Bone marrow (tissue), 2 donors: ENCODE measurements at places on chromosomes 7 and 10.

DNA sequence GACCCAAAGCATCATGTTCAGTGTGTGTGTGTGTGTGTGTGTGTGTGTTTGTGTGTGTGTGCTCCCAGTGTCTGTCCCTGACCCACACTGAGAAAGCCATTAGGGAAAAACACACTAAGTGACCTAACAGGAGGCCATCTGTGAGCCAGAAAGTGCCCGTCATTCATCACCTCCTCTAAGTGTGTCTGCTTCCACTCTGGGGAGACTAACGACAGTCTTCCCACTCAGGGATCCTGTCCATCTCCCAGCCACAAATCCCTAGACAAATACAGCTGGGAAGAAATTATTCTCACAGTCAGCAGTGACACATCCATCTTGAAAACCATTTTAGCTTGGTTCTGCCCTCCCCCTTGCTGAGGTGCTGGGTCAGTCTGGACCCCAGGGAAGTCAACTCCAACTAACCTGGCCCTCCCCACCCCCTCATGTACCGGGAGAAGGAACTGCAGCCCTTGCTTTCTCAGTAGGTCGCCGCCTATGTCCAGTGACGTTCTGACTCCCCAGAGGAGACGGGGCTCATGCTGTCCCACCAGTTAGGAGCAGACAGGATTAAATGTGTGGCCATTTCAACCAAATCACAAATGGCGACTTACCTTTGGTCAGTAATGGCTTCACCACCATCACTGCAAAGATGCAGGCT lies 296.5 kb upstream of the ZNF32 start:
- no peak for DNase-seq

- no peak for DNase-seq
Measured at GRCh38 chr7:26213807-26214515, 12.4 kb downstream of the CBX3 start.

- DNase-seq, result no peak
Measured at GRCh38 chr7:151141855-151142685, 25.4 kb downstream of the GBX1 start.

DNA sequence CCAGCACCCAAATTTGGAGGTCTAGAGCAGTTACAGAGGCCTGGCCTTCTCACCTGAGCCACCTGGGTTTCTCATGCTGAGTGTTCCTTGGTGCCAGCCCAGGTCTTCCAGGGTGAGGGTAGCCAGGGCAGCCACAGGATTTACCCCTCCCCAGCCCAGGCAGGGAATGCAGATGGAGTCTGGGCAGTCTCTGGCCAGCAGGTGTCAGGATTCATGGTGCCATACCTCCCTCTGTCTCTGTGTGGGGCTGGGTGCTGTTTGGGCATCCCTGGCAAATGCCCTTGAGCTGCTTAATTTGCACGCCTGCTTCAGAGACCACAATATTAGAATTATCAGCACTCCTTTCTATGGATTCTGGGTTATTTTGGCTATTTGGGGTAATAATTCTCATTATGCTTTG lies 246.7 kb downstream of the GFRA1 start:
- DNase-seq, result no peak

DNA sequence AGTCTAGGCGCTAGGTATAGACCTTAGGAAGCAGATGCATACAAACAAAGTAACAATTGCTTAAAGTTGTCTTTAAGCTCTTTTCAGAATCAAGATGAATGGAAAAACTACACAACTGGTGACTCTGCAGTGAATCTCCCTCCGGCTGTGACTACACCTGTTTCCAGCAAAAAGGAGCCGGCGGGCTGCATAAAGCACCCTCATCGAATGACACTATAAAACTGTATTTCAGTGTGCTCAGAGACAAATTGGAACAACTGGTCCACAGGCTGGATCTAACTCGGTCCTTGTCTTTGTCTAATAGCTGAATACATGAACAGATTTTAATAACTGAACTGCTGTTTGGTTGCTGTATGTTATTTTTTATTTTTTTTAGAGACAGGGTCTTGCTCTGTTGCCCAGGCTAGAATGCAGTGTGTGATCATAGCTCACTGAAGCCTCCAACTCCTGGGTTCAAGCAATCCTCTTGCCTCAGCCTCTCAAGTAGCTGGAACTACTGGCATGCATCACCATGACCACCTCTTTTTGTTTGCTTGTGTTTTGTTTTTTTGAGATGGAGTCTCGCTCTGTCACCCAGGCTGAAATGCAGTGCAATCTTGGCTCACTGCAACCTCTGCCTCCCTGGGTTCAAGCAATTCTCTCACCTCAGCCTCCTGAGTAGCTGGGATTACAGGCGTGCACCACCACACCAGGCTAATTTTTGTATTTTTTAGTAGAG lies 64.2 kb upstream of the SVIL start:
- no peak for DNase-seq

GRCh38 chr10:2030046-2030445 lies 292.7 kb upstream of the ADARB2 start:
- DNase-seq, result no peak

DNA sequence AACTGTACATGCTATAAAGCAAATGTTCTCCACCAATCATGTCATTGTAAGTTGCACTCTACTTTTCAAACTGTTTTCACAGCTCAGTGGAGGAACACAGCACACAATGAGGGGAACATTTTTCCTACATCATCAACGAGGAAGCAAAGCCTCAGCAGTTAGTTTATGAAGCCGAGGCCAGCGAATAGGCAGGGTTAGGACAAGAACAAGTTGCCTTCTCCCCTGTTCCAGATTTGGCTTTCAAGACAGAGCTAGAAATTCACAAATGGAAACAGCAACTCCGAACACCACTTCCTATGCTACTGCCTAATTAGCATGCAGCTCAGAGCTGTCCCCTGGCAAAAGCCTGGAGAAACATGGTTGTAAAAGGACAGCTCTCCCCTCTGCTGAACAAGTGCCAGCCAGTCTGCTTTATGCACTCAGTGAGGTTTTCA lies 19.8 kb downstream of the ITGB8 start:
- no peak for DNase-seq
